ACHN (cell line): ENCODE measurements at places on chromosomes 5 and 9.

DNA sequence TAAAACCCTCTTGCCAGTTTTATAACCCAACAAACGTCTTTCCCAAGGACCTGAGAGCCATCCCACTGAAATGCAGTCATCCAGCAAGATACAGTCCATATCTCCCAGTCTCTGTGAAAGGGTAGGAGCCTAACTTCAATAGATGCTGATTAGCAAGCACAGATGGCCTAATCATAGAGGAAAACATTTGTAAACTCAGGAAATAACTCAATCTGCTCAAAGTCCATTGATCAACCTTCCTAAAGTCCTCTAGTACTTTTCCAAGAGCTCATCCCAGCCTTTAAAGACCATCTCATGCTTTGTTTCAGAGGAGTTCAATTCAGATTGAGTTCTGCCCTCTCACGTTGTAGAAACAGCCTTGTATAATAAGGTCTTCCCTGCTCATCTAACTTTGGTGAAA lies 324.2 kb downstream of the MRPS30 start:
- DNase-seq = no peak

- no peak for DNase-seq
Observed at GRCh38 chr9:6562871-6563430, 82.6 kb downstream of the GLDC start.

- no peak for DNase-seq
Observed at GRCh38 chr5:81924442-81924841, 47.4 kb upstream of the ATG10 start.

DNA sequence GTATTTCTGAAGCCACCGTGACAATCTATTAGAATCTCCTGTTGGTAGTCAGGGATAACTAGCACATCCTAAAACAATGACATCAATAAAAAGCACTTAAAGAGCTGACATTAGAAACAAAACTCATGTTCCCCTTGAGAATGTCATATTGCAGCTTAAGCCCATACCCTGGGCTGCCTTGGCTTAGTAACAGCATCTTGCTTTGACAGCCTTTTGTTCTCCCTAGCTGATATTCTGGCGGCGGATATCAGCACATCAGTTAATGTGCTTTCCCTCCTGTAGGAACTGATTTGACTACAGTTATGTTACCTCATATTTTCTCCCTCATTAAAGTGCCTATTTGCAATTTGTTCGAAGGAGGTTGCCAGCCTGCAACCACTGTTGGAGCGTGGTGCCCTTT lies 214.1 kb downstream of the CD180 start:
- DNase-seq = no peak

DNA sequence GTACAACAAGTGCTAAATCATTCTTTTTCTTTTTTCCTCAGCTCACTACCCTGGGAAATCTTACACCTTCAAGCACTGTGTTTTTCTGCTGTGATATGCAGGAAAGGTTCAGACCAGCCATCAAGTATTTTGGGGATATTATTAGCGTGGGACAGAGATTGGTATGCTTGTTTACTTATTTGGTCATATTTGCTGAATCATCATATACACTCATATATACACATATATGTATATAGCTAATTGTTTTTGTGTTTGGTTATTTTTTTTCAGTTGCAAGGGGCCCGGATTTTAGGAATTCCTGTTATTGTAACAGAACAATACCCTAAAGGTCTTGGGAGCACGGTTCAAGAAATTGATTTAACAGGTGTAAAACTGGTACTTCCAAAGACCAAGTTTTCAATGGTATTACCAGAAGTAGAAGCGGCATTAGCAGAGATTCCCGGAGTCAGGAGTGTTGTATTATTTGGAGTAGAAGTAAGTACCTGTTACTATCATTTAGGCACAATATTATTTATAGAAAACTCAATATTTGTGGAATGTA lies 10.4 kb downstream of the ISOC1 start:
- DNase-seq = no peak

- DNase-seq = no peak
Observed at GRCh38 chr9:129999141-129999510, 43.9 kb downstream of the FNBP1 start.

DNA sequence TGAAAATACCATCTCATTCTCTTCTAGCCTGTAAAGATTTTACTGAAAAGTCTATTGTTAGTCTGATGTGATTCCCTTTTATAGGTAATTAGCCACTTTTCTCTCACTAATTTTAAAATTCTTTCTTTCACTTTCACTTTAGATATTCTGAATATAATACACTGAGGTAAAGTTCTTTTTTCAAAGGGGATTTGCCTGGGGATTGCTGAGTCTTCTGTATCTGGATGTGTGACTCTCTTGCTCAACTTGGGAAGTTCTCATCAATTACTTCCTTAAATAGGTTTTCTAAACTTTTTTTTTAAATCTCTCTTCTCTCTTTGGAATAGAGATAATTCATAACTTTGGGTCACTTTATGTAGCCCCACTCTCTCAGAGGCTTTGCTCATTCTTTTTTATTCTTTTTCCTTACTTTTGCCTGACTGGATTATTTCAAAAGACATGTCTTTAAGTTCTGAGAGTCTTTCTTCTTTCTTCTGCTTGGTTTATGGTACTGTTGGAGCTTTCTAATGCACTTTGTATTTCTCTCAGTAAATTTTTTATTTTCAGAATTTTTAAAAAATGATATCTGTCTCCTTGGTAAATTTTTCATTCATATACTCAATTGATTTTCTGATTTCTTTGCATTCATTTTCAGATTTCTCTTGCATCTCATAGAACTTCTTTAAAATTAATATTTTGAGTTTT lies 55.9 kb upstream of the IL12B start:
- no peak for DNase-seq

GRCh38 chr9:107647141-107647540 lies 157.6 kb upstream of the KLF4 start:
- DNase-seq = no peak

- DNase-seq = no peak
Observed at GRCh38 chr5:163807781-163808180, 302.4 kb downstream of the MAT2B start.

DNA sequence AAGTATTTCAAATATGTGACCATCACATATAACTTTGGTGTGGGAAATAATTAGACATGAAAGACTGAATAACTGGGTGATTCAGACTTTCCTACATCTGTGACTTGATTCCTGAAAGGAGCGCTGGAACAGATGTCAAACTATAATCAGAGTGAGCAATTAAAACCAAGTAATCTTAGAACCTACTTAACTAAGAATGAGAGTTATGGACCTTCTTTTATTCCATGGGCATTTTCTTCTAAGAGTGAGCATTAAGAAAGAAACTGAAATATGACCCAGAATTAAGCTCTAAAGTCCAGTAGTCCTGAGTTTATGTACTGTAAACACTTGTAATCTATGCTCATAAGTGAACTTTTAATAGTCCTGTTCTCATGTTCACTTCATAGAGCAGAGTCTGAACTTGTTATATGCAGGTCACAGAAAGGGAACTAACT lies 68.4 kb downstream of the PAM start:
- peak; percentile 57 for DNase-seq

DNA sequence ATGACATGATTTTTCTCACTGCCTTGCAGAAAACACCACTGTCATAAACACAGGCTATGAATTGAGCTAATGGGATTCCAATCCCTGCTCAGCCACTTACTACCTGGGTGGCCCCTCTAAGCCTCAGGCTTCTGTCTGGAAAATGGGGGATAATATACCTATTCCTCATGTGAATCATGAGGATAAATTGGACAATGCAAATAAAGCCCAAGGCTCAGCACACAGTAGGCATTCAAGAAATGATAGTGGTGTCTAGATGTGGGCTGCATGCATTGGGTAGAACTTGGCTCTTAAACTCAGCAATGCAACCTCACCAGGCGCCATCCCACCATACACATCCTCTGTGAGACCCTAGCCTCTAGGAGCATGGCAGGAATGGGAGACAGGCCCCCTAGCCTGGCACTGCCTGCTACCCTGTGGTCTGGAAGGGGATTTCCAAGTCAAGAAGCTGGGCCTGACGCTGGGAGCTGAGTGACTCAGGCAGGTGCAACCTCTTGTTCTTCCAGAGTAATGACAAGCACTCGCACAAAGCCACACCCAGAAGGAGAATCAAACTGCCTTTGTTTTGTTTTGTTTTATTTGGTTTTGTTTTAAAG lies 2.3 kb upstream of the TNIP1 start:
- DNase-seq = peak; percentile 67

GRCh38 chr9:100601216-100601615 lies 23.3 kb downstream of the CAVIN4 start:
- peak; percentile 72 for DNase-seq

- peak; percentile 59 for DNase-seq
Observed at GRCh38 chr9:6414247-6414641, 1.2 kb downstream of the UHRF2 start.

DNA sequence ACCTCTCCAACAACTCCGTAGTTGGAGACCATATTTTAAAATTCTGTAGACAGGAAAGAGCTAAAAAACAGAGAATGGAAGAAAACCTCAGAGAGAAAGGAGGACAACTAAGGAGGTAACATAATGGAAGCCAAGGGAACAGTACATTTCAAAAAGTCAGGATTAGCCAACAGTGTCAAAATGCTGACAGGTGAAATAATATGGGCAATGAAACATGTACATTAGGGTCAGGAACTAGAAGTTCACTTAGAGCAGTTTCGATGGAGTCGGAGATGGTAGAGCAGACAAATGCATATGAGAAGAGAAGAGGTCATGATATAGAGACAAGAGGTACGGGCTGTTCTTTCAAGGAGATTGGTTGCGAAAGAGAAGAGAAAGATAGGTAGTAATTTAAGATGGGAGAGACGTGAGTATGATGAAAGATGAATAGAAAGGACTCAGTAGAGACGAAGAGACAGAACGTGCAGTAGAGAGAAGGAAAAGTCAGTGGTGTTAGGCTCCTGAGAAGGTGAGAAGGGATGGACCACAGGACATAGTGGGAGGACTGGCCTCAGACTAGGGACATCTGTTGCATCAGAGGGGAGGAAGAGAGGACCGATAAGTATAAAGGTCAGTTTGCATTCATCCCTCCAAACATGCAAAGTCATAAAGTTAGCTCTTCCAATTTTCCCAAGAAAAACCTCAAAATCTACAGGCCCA lies 25.6 kb downstream of the NRG2 start:
- no peak for DNase-seq

DNA sequence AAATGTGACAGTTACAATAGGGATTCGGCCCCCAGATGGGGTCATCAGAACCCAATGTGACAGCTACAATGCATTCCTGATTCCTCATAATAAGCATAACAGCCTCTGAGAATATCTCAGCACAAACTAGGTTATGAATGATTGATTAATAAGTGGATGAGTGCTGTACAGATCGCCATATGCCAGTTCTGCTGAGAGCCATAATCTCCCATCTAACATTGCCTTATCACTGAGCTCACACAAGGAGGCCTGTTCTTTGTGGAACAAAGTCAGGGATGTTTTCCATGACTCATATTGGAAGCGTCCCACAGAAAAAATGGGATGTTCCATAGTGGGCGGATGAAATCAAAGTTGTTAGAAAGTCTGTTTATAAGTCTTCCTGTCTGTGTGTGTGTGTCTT lies 89.6 kb downstream of the KIF4B start:
- DNase-seq = no peak

DNA sequence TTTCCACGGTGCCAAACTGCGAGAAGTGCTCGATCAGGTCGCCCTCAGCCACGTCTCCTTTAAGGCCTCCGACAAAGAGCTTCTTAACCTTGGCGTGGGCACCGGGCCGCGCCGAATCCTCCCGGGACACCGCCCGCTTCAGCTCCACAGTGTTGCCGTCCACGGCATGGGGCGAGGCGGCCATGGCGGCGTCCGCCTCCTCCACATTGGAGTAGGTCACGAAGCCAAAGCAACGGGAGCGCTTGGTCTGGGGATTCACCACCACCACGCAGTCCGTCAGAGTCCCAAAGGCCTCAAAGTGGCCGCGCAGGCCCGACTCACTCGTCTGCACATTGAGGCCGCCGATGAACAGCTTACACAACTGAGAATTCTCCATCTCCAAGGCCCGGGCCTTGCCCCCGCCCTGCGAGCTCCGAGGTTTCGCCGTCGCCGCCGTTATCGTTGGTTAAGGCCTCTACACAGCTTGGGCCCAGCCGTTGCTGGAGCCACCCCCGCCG lies 424 bp downstream of the HNRNPA0 start:
- no peak for DNase-seq

GRCh38 chr9:98228392-98229089 lies 26.9 kb downstream of the TBC1D2 start:
- no peak for DNase-seq

GRCh38 chr5:132760601-132761317 lies 13.5 kb downstream of the CCNI2 start:
- no peak for DNase-seq

- no peak for DNase-seq
Observed at GRCh38 chr5:1465117-1465516, 19.9 kb upstream of the SLC6A3 start.

DNA sequence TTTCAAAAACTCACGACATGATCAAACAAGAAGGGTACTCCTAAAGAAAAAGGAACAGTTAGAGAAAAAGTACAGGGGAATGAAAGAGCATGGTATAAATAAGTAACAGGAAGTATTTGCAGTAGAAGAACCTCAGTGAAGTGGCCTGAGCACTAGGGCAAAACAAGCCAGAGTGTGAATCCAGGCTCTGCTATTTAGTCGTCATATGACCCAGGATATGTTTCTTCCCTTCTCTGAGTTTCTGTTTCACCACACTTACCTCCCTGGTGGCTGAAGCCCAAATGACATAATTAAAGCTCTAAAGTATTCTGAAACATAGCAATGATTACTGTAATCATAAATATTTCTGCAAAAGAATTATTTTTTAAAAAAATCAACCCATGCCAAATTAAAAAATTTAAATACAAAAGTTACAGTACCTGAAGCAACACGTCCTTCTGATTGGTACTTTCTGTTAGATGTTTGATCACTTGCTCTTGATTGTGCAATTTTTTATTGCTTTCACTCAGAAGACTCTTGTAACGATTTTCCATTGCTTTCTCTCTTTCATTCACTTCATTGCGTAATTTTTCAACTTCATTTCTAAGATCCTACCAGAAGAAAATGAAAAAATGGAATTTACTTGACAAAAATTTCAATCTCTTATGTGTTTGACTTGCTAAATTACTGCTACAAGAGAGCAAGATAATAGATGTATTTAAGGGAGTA lies 88.9 kb downstream of the CDK5RAP2 start:
- DNase-seq = no peak

GRCh38 chr5:60527072-60527471 lies 172.9 kb downstream of the DEPDC1B start:
- no peak for DNase-seq

GRCh38 chr9:97660847-97661246 lies 27.2 kb downstream of the NCBP1 start:
- DNase-seq = no peak
